Activated CD4-positive, alpha-beta T cell treated with anti-CD3 and anti-CD28 coated beads, Interleukin-2, amount 50 U/mL, for 48 hours (primary cell): ENCODE measurements at places on chromosomes 16 and 17.

- DNase-seq: no peak
Observed at GRCh38 chr17:44556166-44556831, 985 bp upstream of the FZD2 start.

- DNase-seq: no peak
Observed at GRCh38 chr17:36653856-36654255, 52.5 kb downstream of the MRM1 start.

GRCh38 chr17:17682737-17683680 lies 1.8 kb downstream of the RAI1 start:
- peak; percentile 77 for DNase-seq

GRCh38 chr16:47732523-47733111 lies 271.5 kb downstream of the PHKB start:
- DNase-seq: peak; percentile 18

DNA sequence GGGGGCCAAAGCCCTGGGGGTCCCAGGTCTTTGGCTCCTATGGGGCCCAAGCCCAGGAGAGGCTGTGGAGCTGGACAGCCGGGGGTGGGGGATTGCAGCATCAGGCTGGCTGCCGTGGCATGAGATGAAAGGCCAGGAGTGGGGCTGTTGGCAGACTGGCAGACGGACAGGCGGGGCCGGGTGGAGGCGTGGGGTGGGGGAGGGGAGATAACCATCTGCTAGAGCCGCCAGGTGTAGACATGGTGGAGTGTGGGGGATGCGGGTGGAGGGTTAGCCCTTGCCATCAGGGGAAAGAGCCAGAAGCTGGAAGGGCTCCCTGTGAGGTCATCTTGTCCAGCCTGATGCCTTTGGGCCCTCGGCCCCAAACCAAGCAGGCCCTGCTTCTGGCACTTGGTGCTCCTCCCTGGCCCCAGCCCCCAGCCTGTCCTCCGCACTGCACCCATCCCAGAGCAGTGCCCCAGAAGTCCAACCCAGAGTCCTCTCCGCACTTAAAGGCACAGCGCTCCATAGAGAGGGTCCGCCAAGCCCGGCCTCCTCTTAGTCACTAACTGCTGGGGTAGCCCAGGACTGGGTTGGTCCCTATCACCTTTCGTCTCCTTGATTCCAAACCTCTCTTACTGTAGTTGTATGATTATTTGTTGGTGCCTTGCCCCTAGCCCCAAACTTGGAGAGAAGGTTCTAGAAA lies 33.3 kb upstream of the DLX4 start:
- DNase-seq: no peak

DNA sequence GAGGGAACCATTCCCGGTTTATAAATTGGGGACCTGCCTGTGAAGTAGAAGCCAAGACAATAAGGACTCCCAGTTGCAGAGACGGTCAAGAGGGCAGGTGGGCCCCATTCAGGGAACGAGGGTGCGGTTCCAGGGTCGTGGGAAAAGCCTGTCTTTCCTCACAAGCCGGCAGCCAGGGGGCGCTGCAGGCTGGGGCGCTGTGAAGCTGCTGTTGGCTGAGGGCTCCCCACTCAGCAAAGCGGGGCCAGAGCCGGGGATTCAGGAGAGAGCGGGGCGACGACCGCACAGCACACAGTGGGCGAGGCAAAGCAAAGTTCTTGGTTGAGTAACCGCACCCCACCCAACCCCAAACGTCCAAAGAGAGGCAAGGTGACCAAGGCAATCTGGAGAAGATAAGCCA lies 24.9 kb downstream of the CDRT15 start:
- DNase-seq: no peak

- peak; percentile 52 for DNase-seq
Observed at GRCh38 chr17:58755577-58756245, at the start of gene PPM1E. Gene PPM1E (plus strand): TSS chr17:58755854.

- no peak for DNase-seq
Observed at GRCh38 chr17:16937431-16937830, 34.5 kb downstream of the TNFRSF13B start.

GRCh38 chr17:82882715-82883418 lies 43.0 kb upstream of the ZNF750 start:
- DNase-seq: peak; percentile 78

- DNase-seq: no peak
Observed at GRCh38 chr17:58192612-58193011, at the start of gene EPX. Gene EPX (plus strand): TSS chr17:58192726. CDS start chr17:58192847, 121 bp downstream.

DNA sequence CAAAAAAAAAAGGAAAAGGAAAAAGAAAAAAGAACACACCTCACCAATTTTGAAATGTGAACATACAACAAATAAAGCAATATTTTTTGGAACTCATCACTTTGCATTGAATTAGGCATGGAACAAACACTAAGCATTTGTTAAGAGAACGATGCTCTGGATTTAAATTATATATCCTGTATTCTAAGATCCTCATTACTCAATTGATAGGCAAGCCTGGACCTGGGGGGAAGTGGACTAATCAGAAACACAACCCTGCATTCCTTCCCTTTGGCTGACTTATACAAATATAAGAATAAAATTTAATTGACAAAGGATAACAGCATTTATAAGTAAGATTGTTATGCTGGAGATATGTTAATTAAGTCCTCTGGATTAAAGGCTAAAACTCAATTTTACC lies 2.2 kb downstream of the GJC1 start:
- DNase-seq: no peak

DNA sequence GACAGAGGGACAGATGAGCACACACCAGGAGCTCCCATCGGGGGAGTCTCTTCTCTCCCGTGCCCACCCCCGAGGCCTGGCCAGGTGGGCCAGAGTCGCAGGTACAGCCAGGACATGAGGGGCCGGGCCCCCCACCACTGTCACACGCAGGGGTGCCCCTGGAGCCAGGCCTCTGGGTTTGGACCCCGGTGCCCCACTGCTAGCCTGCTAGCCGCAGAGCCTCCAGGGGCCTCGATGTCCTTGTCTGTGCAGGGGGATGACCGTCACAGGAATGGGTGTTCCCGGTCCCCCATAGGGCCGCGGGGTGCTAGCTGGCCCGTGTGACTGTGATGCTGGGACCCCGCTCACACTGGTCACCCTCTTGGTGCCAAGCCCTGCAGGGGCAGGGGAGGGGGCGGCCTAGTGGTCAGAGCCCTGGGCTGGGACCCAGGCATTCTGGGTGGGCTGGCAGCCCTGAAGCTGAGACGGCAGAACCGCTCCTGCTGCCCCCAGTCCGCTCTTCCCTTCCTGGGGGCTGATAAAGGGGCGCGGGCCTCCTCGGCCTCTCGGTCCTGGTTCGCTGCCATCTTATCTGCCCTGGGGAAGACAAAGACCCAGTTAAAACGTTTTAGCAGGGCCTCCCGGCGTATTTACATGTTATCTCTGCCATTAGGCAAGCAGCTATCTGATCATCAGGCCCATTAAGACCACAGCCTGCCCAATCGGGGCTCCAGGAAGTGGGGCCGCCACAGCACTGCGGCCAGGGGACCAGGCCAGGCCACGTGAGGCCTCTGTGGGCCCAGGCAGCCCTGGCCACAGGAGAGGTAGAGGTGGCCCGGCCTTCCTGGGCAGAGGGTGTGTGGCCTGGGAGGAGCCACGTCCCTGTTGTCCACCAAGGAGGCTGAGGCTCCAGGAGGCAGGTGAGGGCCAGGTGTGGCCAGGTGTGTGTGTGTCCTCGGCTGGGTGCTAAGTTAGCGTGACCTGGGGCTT lies 57.2 kb upstream of the ZC3H18 start:
- no peak for DNase-seq

DNA sequence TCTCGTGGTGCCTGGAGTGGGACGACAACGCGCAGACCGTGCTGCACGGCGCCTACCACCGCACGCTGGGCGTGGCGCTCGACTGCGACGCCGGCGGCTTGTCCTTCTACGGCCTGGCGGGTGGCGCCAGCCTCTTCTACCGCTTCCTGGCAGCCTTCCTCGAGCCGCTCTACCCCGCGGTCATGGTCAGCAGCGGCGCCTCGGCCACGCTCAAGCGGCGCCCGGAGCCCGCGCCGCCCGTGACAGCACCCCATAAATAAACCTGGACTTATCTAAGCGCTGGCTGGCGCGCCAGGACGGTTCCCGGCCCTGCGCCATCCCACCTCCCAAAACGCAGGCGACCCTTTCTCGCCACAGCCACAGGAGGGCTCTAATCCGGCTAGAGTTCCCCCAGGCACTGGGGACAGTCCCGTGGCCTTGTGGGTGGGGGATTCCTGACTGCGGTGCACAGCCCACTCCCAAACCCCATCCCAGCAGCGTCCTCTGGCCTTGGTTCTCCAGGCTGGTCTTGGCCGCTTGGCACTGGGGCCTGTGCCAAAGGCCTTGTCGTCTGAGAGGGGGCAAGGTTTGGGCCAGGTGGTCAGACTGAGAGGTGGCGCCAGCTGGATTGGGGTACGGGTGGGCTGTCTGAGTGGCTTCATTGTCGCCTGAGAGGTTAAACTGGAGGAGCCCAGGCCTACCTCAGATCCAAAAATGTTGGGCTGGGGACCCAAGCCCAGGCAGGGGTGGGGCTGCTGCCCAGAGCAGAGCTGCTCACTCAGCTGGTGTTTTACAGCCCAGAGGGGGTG lies 10.1 kb upstream of the SLC16A5 start:
- peak; percentile 57 for DNase-seq

DNA sequence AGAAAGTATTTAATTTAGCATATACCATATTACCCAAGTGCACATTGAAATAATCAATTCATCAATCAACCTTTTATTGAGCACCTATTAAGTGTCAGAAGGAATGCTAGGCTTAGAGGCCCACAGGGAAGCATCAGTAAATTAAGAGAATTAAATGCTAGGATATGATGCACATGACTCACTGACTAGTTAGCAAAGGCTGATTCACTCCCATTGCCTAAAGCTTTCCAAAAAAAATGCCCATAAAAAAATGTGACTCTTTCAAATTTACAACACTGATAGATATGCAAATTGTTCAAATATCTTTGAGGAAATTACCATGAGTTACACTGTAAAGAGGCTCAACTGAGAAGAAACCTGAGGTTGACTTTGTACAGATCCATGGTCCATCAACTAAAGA lies 883.3 kb downstream of the CDH11 start:
- DNase-seq: no peak

GRCh38 chr17:43020030-43020621 lies 2.1 kb downstream of the VAT1 start:
- DNase-seq: no peak

- no peak for DNase-seq
Observed at GRCh38 chr17:77343031-77343800, 202.4 kb downstream of the SEC14L1 start.

DNA sequence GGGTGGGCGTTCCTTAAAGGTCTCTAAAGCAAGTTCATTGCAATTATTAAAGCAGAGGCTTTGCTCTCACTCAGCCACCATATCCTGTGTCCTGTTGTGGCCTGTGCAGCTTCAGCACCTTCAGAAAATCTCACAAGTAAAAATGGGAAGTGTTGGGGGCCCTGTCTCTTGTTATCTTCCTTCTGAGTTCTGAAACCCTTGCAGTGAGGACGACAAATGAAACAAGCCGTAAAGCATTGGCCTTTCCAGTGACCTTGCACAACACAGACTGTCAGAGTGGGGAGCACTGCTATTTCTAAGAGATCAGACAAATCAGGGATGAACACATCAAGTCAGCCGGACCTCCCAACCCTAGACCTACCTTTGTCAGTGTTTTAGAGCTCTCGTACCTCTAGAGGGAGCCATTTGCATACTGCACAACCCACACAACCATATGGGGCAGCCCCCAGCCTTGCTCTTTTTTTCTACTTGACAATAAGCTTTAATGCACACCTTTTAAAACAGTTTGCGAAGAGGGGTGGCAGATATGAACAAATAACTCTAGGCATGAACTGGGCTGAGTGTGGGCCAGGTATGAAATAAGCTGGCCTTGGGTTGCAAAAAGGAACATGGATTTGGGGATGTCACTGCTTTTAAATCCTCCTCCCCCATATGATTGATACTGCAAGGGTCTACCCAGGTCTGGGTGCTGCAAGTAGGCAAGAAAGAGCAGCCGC lies 89.8 kb downstream of the KATNIP start:
- peak; percentile 20 for DNase-seq

DNA sequence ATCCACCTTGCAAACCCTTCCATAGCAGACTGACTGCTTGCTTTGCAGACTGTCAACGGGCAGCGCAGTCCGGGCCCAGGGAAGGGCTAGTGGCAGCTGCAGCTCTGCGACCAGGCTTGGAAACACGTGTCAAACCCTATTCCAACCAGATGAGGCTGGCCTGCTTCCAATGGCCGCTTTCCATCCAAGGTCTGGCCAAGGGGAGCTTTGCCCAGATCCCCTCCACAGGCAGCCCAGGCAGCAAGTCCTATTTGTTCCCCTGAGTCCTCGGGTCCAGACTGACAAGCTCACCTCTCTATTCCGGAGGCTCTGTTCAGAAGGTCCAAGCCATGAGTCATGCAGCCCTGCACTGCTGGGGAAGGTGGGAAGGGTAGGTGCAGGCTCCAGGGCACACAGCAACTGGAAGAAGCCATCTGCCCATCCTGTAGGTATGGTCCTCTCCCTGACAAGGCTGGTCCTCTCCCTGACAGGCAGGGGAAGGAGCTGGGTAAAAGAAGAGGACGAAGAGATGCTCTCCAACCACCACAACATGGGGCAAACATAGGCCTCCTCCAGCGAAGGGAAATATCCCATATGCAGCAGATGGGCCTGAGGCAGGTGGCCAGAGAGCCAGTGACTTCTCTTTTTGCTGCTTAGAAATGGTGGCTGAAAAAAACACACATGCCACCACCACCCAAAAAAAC lies 22.6 kb upstream of the AXIN2 start:
- DNase-seq: no peak

DNA sequence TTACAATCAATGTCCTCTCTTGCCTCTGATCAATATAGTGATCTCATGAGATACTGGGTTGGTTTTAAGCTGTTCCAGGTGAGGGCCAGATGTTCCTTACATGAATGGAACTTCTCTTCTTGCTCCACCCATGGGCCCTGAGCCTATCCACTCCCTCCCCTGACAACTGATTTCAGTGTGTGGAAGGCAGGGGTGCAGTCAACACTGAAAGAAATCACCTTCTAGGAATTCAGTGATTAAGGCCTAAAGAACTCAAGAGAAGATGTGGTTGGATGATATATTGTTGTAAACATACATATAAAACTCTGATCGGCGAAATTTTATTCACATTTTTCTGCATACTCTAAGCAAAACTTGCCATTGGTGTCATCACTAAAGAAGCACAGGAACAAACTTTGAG lies 6.7 kb upstream of the GOSR2 start:
- no peak for DNase-seq

GRCh38 chr17:36691606-36692005 lies 90.2 kb downstream of the MRM1 start:
- no peak for DNase-seq

- DNase-seq: no peak
Observed at GRCh38 chr17:2172077-2172851, 117.4 kb downstream of the HIC1 start.
